ENCODE measurements at places on chromosomes 4 and X.

DNA sequence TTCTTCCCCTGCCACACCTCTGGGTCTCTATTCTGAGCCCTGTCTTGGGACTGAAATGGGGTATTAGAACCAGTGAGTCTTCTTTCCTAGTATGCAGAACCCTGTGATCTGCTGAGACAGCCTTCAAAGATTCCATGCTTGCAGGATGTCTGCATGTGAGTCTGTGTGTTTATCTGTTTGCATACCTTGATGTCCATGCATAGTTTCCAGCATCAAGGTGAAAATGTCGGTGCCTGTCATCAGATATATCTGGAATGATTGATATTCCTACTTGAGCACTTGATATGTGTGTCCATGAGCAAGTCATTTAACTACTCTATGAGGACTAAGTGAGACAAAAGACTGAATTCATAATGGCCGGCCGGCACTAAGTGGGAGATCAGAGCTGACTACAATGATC, 117.0 kb upstream of the HS3ST1 start:
- DNase-seq: no peak

DNA sequence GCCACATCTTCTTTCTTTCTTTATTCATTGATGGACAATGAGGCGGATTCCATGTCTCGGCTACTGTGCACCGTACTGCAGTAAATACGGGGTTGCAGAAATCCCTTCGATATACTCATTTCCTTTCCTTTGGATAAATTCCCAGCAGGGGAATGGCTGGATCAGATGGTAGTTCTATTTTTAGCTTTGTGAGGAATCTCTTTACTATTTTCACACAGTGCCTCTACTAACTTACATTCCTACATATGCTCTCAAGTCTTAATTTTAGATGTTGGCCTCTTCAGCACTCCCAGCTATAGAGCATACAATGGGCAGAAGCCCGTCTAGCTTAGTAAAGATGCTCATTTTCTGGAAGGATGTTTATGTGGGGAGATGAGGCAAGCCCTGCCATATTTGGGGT, 317.4 kb downstream of the ASMT start:
- DNase-seq: no peak

- no peak for DNase-seq
Measured at GRCh38 chr4:113738251-113738650, 23.3 kb downstream of the CAMK2D start.

GRCh38 chr4:15963001-15963451, at the start of gene FGFBP2:
TSS of gene FGFBP2 (minus strand) at chr4:15963175. CDS start at chr4:15963129, 46 bp downstream.
- no peak for DNase-seq

- no peak for DNase-seq
Measured at GRCh38 chr4:123361195-123361861, 35.3 kb upstream of the SPRY1 start.

Measured in MM.1S (cell line).